Activated T-cell treated with anti-CD3 and anti-CD28 coated beads for 48 hours (primary cell): ENCODE measurements at places on chromosomes 7 and 10.

- DNase-seq, result no peak
These were observed 485.3 kb upstream of the GALNT17 start for GRCh38 chr7:70646536-70647248.

DNA sequence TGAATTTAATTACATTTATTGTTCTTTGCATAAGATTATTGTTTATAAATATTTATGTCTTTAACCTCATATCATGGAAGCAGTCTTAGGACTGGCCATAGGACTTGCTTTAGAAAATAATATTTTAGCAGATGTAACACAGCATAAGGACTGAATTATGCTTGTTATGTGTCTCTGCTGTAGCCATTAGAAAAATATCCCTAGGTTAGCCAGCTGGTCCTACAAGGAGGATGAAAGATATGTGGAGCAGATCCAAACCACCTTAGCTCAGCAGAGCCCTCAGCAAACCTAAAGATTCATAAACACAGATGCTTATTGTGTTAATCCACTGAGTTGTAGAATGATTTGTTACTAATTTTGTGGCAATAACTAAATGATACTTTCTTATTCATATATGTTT, 166.0 kb upstream of the COL1A2 start:
- DNase-seq, result no peak

GRCh38 chr7:30647589-30648364, 34.5 kb downstream of the CRHR2 start:
- no peak for DNase-seq

DNA sequence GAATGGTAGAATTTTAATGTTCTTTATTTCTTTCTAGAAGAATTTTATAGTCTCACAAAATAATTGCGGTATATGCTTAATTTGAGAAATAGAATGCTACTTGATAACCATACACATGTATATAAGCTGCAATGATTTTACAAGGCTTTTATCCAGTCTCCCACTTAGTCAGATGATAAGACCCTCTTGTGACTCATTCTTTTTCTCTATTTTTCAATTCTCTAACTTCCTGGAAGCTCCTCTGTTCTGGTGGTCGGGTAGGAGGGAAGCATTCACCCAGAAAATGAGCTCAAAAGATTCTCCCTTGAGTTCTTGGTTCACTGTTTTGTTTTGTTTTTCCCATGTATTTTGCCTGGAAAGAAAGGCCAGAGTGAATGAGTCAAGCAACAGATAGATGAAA, 546.6 kb downstream of the INHBA start:
- no peak for DNase-seq

DNA sequence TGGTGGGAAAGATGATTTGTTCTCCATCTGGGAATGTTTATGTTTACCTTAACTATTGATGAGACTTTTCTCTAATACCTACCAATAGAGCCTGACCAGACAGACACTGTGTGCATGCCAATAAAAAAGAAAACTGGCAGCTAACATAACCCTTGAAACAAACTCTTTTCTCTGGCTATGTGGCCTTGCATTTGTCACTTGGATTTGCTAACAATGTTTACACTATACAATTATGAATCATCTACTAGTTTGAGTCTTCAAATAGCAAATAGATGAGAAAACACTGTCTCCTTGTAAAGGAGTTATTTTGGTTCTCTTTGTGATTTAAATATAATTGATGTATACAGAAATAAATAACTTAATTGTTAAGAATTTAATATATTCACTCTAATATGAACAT, 273.1 kb downstream of the SEMA3D start:
- DNase-seq, result no peak

GRCh38 chr7:84122582-84123360, 71.8 kb downstream of the SEMA3A start:
- DNase-seq, result no peak

GRCh38 chr10:23343591-23344240, 881 bp downstream of the C10orf67 start:
- DNase-seq, result peak; percentile 60

DNA sequence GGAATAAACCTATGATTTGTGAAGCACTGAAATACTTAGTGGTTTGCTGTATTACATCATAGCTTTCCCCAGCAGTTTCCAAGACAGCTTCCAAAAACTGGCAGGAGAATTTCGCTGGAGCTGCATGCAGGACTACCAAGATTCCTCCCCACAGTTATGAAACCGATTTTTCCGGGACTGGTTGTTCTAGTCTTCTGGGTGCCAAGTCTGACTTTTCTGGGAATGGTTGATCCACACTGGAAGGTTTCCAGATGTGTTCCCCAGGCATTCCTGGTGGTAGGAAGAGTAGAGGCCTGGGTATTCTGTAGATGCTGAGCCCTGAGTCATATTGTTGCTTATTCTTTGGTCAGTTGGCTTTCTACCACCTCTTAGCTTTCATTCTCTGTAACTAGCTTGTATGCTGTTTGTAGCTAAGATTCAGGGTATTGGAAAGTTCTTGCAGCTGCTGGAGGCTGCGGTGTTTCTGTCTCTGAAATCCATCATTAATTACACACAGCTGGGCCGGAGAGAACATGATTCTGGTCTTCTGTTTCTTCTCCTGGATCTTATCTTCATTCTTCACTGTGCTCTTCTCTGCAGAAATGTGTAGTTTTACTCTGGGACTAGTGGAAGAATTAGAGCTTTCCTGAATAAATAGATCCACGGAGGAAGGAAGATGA, 6.3 kb downstream of the ABCC2 start:
- no peak for DNase-seq

DNA sequence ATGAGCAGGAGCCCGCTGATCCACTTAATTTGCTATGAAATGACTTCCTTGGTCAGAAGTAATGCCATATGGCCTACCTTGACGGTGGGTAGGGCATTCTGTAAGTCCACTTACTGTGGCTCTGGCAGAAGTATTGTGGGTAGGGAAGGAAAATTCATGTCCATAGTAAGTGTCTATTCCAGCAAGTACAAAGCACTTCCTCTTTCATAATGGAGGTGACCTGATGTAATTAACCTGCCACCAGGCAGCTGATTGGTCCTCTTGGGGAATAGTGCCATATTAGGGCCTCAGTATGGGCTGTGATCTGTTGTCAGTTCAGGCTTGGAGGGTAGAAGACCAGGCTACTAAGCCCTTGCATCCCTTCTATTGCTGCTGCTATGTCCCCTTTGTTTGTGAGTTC, 103.9 kb downstream of the SLC37A3 start:
- DNase-seq, result no peak

DNA sequence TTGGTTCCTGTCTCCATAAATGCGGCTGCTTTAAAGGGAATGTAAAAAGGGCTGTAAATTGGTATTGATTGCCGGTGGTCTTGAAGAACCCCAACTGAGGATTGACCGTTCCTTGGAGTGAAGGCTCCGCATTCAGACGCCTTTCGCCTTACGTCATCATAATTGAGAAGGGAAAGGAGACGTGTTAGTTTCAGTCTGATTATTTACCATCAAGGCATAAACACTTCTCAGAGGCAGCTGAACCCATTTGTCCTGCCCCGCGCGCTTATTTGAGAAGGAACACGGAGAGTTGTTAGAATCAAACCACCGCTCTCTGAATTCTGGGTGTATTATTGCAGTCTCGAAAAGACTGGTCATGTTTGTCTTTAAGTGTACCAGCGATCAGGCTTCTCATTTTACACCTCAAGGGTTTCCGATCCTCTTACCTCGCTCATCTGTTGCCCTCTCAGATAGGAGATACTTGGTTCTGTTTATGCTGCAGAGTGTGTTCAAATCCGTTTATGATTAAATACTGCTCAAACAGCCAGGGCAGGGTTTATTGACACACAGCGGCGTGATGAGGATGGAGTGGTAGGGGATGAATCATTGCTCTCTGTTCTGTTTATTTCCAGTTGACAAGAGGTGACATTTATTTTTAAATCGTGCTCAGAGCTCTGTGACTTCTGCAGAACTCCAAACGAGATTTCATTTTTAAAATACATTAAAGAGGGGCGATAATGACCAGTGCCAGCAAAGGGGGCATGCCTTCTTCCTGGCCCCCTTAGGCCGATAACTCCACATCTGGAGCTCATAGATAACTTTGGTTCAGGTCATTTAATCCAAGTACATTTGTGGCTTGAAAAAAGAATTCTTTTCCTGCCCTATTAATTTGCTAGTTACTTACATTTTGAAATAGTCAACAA, 30.4 kb downstream of the FOXK1 start:
- DNase-seq, result no peak

DNA sequence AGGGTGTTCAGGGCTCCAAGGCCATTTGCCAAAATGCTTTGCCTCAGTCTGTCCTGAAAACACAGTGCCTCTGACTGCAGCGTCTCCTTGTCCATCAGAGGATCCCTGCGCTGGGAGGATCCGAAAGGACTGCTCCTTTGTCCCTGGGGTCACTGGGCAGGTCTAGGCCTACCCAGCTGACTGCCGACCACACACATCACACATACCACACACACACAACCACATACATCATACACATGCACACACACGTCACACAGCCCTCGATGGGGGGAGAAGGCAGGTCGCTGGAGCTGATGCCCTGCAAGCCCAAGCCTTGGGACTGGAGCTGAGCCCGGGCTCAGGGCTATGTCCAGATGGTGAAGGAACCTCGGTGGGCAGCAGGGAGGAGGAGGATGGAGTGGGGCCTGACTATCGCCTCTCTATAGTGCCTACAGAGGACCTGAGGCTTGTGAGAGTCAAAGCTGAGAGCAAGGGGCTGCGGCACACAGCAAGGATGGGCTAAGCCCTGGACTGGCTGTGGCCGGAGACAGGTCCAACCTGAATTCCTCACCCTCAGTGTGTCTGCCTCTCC, 29.1 kb downstream of the GPRIN2 start:
- DNase-seq, result no peak
